Calu3 (cell line): ENCODE measurements at places on chromosomes 7 and 10. TPM values are rescaled to one million over a fixed set of nuclear protein-coding genes. Genes with fewer than 3 reads are reported as not detected.

DNA sequence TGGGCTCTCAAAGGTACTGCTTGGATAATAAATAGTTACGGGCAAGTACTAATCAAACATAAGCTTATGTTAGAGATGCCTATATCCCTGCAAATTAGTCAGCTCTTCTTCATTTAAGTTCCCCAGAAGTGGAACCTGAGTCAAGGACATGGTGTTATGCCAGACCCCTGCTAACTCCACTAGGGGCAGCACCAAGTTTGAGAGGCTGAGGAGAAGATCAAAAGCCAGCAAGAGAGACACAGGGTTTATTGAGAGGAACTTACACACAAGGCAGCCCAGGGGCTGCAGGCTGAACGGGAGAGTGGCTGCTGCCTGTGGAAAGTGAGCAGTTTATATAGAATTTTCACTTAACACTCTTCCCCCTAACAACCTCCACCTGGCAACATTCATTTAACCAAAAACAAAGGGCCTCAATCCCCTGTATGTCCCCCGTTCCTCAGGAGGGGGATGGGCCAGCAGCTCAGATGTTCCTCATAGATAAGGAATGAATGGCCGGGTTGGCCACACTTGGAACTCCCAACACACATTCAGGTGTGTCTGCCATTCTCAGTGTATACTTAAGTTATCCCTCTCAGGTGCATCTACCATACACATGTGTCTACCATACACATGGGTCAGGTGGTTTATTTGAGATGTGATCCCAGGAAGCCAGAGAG is 62.6 kb upstream of the GHITM start:
- no peak for DNase-seq

GRCh38 chr7:157687845-157688532 is 351.2 kb downstream of the DNAJB6 start:
- no peak for DNase-seq

DNA sequence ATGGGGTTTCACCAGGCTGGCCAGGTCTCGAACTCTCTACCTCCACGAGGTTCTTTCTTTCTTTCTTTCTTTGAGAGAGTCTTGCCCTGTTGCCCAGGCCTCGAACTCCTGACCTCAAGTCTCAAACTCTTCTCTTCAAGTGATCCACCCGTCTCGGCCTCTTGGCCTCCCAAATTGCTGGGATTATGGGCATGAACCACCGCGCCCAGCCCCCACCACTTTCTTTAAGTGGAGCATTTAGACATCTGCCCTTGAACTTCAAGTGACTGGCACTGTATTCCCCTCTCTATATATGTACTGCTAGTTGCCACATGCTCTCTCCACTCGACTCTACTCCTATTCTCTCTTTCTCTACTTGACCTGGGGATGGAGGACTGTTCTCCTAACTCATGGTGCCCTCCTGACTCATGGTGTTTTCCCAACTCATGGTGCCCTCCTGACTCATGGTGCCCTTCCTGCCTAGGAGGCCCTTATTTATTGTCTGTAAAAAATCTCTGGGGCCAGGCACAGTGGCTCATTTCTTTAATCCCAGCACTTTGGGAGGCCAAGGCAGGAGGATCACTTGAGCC is 19.3 kb upstream of the ACHE start:
- no peak for DNase-seq

GRCh38 chr7:114048386-114049235 is 129.8 kb upstream of the PPP1R3A start:
- peak; percentile 17 for DNase-seq

GRCh38 chr10:29630205-29631048 is 4.3 kb downstream of the SVIL start:
- peak; percentile 52 for DNase-seq

The EGR2 gene
- 0.68 and 1.1 TPM in 2 replicates for total RNA-seq

DNA sequence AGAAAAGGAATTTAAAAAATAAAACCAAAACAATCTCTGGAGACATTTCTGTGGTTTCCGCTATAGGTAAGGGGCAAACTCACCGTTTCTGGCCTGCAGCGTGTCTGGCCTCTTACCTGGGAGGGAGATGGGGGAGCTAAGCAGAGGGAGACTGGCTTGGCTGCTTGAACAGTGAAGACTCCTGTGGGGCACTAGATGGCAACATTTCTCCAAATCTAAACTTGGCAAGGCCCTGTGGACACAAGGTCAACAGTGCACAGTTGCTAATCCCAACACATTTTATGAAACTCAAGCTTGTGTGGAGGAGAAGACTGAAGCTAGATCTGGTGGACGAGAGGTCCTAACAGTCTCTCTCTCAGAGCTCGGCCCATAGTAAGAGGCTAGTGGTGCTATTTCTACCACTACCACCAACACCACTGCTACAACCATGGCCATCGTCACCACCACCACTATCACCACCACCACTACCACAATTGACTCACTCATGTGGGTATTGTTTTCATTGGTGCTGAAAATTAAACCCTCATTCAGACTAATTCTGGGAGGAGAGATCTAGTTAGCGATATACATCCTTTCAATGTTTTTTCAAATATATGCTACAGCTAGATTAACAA is 28.4 kb upstream of the CDHR3 start:
- peak; percentile 20 for DNase-seq

DNA sequence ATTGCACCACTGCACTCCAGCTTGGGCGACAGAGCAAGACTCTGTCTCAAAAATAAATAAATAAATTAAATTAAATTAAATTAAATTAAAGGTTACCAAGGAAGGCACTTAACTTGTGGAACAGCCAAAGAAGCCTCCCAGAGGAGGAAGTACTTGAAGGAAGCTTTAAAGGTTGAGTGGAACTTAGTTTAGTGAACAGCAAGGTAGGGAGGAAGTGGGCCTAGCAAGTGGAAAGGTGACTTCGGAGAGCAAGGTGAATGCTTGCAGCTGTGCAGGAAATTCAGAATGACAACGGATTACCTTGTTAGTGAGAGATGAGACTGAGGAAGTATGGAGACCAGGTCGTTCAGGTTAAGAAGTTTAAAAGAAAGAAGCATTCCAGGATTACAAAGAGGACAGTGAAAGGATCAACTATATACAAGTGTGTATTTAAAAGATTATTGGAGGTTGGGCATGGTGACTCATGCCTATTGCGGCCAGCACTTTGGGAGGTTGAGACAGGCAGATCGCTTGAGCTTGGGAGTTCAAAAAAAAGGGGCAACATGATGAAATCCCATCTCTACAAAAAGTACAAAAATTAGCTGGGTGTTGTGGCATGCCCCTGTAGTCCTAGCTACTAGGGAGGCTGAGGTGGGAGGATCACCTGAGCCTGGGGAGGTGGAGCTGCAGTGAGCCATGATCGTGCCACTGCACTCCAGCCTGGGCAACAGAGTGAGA is 12.8 kb upstream of the RPEL1 start:
- no peak for DNase-seq

- DNase-seq = no peak
These were observed 8.2 kb upstream of the LRRC18 start for GRCh38 chr10:48947690-48948469.

DNA sequence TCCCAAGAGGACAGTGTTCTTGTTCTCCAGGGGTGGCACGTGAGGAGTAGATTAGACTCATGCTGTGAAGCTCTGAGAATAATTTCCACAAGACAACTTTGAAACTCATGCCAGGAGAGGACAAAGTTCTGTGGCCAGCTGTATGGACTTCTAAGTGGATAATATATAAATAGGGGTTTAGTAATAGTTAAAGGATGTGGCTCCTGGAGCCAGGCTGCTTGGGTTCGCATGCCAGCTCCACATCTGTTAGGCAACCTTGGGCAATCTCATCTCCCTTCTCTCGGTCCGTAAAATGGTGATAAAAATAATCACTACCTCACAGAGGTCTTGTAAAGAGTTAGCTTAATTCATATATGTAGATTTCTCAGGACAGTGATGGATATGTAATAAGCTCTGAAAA is 35.8 kb downstream of the ACSL5 start:
- DNase-seq = no peak

- DNase-seq = no peak
These were observed 27.8 kb downstream of the DENND10 start for GRCh38 chr10:119131512-119132240.

DNA sequence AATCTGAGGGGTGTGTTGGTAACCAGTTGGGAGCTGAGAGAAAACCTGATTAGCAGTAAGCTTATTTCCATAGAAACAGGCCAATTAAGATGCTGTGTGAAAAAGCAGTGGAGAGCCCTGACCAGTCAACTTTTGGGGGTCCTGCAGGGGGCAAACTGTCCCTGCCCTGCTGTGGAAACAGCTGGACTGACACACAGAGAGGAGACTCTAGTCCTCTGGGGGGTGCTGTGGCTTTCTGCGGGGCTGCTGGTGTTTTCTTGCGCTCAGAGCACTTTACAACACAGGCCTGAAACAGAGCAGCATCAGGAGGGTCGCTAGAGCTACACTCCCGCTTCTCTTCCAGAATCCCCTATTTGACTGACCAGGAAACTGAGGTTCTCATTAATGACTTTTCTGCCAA is 546.9 kb upstream of the GALNT17 start:
- no peak for DNase-seq

DNA sequence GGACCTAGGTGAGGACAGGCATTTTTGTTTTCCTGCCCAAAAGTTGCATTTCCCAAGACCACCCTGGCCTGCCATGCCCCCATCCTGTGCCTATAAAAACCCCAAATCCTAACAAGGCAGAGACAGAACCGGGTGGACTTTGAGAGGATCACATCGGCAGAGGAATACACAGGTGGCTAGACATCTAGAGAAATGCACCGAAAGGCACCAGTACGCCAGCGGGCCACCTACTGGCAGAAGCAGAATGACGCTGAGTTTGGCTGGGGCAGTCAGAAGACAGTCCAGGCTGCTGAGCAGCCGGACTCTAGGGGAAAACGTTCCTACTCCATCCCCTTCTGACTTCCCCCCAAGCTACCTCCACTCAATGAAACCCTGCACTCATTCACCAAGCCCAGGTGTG is 2.8 kb downstream of the AKR1C4 start:
- DNase-seq = no peak

GRCh38 chr10:26863351-26864076 is 2.8 kb upstream of the ABI1 start:
- DNase-seq = no peak

The C10orf62 gene
- 1.5 and 1.7 TPM in 2 replicates for total RNA-seq

GRCh38 chr10:35340975-35341374 is 4.7 kb downstream of the CCNY start:
- DNase-seq = no peak

- DNase-seq = peak; percentile 73
These were observed at the start of gene HSPA12A for GRCh38 chr10:116742367-116743265. Gene HSPA12A (minus strand): TSS chr10:116742566. CDS start chr10:116742469, 97 bp downstream.

The OR13A1 gene
- not detected in 2 replicates for total RNA-seq

GRCh38 chr7:51066405-51066882 is 250.2 kb downstream of the COBL start:
- peak; percentile 54 for DNase-seq

The FLNC gene
- total RNA-seq = 0.42 and 0.98 TPM in 2 replicates

DNA sequence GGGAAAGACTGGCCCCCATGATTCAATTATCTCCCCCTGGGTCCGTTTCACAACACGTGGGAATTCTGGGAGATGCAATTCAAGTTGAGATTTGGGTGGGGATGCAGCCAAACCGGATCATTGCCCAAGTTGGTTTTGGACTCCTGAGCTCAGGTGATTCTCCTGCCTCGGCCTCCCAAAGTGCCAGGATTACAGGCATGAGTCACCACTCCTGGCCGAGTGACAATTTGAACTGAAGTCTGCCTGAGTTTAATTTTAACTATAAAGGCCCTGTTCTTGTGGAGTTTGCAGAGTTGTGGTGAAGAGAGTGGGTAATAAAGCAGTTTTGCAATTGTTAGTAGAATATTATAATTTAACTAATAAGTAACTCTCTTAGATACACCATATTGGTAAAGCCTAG is 78.3 kb downstream of the GALNT17 start:
- no peak for DNase-seq

DNA sequence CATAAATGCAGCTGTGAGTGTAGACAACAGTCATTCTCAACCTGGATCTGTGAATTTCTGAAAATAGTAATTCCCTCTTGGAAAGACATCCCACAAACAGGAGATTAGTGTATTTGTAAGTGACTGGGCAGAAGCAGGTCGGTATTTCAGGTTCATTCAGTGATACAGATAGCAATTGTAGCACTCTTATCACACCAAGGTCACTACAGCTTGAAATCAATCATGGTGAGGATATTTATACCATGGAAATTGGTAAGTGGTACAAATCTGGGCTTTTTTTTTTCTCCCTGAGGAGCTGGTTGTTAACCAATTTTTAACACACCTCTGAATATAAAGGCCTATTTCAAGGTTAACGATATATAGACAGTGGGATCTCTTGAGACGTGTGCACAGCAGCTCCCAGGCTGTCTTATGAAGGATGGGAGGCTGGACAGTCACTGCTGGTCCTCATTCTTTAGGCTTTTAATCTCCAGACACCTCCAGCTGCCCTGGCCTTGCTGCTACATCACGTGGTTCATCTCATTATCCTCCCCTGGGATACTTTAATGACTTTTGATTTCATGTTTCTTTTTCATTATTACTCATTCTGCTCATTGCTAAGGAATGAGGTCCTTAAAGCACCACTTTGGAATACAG is 87.1 kb downstream of the ITGA8 start:
- DNase-seq = no peak

DNA sequence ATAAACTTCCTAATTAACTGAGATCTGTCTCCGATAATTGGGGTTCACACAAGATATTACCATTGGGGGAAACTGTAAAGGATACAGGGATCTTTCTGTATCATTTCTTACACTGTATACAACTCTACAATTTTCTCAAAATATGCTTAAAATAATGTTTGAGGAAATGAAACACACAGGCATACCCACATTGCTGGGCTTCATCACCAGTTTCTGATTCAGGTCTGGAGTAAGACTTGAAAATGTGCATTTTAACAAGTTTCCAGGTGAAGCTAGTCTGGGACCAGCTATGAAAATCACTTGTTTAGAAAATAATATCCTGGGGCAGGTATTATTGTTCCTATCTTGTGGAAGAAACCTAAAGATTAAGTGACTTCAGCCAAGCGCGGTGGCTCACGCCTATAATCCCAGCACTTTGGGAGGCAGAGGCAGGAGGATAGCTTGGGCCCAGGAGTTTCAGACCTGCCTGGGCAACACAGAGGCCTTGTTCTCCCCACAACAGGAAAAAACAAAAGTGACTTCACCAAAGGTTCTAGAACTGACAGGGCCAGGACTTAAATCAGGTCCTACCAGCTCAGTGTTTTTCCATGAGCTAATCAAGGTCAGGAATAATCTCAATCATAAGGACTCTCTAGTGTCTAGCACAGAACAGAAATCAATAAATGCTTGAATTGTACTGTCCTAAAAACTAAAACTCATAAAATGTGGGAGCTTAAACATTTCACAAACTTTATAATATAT is 12.6 kb downstream of the TOMM7 start:
- DNase-seq = no peak

GRCh38 chr10:73032536-73032935 is 64.1 kb downstream of the P4HA1 start:
- DNase-seq = no peak

GRCh38 chr10:131675104-131675503 is 225.7 kb upstream of the PPP2R2D start:
- DNase-seq = no peak

The ELFN1 gene
- 0.27 TPM in 1 of 2 replicates, not detected in the other for total RNA-seq

DNA sequence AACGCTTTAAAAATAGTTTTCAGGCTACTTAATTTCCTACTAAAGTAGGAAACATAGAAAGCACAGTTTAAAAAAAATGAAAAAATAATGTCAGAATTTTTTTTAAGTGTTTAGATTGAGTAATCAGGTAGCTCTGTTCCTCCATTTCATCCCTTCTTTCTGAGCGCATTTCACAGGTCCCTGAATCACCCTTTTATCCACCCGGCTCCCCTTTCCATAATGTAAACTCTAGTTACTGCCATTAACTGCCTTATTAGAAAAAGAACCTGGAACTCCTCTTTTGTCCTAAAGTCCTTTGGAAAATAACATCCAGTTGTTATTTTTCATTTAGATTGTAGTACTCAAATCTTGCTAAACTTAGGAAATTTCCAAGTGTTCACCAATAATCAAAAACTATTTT is 5.8 kb downstream of the KCND2 start:
- DNase-seq = no peak

GRCh38 chr10:71969929-71970328 is 5.7 kb downstream of the CHST3 start:
- DNase-seq = no peak
